ENCODE measurements at places on chromosomes 1 and 21.

DNA sequence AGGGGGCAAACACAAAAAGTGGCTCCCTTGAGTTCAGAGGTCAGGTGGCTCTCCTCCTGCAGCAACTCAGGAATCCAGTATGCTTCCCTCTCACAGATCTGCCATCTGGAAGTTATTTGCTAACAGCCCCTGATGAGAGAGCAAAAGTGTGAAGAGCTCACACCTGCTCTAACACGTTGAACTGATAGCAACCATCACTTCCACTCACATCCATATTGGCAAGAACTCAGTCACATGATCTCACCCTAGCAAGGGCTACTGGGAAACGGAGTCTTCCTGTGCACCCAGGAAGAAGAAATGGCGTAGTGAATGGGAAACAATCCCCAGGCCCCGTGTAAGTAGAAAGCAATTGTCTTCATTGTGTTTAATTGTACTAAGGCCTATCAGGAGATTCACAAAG is 20.7 kb upstream of the SLC45A1 start:
- DNase-seq = no peak

DNA sequence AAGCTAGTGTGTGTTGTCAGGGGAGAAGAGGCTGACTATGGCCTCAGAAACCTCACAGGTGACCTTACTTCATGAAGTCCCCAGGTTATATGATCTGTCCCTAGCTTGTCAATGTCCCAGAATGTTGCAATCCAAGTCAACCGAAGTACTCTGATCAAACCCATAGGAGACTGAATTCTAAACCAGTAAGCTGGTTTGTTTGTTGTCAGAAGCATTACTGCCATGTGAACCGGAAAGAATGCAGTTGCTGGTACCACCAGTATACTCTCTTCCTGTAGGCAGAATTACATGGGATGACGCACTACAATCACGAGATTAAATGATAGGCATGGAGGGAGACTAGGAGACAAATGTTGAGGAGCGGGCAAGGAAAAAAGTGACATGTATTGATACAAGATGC is 26.1 kb upstream of the MAN1A2 start:
- no peak for DNase-seq

DNA sequence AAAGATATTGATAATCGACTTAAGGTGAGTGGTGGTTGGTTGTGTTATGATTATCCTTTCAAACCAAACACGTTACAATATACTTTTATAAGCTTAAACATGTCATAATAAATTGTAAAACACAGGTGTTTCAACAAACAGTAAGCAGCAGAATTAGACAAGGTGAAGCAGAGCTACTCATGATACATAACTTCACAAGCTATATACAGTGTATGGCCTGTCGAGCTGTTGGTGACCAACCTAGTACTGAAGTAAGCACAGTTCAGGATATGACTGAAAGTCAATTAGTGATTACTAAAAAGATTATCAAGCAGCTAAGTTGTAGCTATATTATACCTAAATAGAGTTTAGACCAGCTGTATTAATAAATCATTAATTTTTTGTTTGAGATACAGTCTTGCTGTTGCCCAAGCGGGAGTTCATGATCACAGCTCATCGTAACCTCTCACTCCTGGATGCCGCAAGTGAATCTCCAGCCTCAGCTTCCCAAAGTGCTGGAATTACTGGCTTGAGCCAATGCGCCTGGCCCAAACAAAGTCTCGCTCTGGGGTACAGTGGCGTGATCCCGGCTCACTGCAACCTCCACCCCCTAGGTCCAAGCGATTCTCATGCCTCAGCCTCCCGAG is 148.1 kb downstream of the EIF4G3 start:
- no peak for DNase-seq

DNA sequence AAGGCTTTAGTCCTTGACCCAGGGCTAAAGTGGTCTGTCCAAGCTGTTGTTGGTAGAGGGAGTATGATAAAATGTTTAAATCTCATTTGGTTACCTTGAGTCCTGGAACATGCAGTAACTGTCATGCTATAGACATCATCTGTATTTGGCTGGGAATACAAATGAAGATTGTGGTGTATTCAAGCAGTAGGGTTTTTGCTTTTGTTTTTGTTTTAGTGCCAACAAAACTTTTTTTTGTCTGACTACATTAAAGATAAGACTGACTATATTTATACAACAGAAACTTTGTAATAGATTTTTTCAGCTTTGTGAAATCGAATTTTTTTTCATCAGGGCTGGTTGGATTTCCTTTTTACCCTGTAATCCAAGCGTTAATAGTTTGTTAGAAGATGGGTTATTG is 7.4 kb upstream of the SARS1 start:
- DNase-seq = no peak

- DNase-seq = no peak
Observed at GRCh38 chr1:153583976-153584375, 18.3 kb upstream of the S100A2 start.

DNA sequence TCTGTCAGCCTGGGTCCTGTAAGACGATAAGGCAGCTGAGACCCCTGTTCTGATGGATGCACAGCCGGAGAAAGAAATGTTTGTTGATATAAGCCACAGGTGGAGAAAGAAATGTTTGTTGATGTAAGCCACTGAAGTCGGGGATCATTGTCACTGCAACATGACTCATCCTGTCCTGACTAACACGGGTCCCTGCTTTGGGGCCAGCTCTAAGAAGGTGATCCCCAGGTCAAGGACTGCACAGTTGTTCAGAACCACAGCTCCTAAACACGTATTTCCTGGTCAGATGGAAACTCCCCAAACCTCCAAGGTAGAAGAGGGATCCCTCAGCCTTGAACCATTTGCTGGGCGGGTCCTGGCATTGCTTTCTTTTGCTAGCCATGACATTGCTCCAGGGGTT is 86.4 kb upstream of the IGSF21 start:
- DNase-seq = no peak

DNA sequence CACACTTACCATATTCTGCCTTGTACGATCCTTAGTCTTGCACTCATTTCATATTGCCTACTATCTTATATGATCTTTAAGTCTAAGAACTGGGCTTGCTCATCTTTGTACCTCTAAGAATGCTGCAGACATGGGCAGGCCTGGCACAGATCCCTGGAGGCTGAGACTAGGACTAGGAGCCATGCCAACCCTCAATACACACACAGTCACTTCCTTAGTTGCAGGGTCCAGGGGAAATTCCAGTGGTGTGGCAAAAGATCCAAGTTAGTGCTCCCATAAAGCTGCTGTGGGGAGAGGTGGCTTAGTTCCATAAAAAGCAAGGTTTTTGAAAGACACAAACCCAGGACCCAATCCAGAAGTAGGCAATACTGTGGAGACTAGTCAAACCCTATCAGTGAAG is 59.9 kb downstream of the CYYR1 start:
- no peak for DNase-seq

GRCh38 chr1:106964495-106964894 is 92.0 kb upstream of the PRMT6 start:
- DNase-seq = no peak

DNA sequence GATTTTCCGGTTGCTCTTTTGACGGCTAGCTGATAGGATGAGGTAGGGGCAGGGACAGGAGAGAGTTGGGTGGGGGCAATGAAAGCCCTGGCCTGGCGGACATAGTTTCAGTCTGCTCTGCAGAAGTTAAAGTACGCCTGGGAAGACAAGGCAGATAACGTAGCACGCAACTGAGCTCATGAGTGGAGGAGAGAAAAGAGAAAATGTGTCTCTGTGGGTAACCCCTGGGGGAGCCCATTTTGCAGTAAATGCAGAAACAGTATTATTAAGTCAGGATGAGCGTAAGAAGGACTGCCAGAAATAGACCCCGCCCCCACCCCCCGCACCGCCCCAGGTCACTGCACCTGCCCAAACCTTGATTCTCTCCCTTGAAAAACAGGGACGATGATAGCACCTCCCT is 51.7 kb upstream of the TARBP1 start:
- no peak for DNase-seq

DNA sequence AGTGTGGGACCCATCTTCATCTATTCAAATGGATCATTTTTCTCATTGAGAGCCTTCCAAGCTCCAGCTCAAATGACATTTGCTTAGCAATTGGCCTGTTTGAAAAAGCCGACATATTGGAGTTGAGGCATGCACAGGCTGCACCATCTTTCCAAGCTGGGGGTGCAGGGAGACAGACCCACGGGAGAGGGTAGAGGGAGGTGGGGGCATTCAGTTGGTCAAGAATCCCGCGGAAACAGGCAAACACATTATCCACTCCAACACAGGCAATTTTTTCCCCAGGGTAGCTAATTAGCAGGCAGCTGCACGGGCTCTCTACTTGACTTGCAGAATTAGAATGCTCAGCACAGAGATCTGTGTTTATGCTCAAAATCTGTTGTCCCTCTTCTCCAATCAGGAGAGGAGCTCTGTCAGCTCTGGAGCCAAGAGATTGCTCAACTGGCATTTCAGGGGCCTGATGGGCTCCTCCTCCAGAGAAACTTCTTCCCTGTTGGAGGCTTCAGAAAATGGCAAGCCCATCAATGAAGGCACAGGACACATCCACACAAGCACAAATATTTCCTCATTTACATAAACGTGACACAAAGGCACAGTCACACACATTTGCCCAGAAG is 267.8 kb downstream of the FOXD2 start:
- no peak for DNase-seq

GRCh38 chr1:107297681-107298080 is 156.8 kb downstream of the NTNG1 start:
- no peak for DNase-seq

- no peak for DNase-seq
Observed at GRCh38 chr1:180210008-180210620, 19.9 kb upstream of the LHX4 start.

GRCh38 chr1:212852105-212852688 is 4.7 kb upstream of the SPATA45 start:
- no peak for DNase-seq

DNA sequence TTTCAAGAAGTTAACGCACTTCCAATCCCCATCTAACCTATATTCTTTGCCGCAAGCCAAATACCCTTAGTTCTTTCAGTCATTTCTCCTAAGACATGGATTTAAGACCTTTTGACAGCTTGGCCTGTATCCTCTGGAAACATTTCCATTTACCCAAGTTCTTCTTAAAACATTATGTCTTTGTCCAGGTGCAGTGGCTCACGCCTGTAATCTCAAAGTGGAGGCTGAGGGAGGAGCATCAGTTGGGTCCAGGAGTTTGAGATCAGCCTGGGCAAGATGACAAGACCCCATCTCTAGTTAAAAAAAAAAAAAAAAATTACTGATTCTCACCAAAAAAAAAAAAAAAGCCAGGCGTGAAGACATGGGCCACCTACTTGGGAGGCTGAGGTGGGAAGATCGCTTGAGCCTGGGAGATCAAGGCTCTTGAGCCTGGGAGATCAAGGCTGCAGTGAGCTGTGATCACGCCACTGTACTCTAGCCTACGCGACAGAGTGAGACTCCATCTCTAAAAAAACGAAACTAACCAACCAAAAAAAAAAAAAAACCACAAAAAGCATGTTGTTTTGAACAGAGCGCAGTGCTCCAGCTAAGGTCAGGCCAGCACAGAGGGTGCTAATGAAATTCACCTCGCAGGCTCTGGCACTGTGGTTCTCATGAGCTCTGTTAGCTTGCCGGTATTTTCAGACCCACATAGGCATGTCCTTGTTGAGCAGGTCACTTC is 36.0 kb downstream of the NUAK2 start:
- peak; percentile 26 for DNase-seq

- no peak for DNase-seq
Observed at GRCh38 chr1:43835082-43836021, 98.2 kb upstream of the ARTN start.

DNA sequence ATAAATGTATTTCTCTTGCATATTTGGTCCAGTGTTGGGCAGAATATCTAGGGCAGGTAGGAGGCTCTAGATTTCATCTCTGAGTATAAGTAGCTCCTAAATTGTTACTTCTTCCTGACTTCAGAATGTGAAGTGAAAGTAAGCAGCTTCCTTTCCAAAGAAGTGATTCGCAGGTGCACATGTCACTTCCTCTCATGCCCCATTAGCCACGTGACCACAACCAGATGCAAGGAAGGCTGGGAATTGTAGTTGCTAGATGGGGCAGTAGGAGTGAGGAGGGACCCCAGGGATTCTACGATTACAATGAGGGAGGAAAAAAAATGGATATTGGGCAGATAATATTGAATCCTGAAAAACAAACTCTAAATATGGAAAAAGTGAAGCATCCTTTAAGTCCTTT is 113.2 kb upstream of the CYYR1 start:
- DNase-seq = no peak

DNA sequence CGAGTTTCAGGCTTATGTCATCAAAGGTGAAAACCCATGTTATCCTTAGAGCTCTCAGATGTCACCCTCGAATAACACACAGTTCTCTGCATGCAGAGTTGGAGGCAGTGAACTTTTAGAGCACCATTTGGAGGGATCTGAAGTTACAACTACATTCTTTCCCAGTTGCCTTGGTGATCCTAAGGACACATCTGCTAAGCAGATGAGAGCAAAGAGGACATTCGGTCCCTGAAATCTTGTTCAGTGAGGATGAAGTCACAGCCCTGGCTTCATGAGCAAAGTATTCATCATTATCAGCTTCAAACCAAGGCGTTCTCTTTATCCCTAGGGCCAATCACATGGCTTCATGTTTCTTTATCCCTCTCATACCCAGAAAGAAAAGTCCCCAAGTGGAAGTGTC is 23.1 kb upstream of the MCOLN2 start:
- no peak for DNase-seq

DNA sequence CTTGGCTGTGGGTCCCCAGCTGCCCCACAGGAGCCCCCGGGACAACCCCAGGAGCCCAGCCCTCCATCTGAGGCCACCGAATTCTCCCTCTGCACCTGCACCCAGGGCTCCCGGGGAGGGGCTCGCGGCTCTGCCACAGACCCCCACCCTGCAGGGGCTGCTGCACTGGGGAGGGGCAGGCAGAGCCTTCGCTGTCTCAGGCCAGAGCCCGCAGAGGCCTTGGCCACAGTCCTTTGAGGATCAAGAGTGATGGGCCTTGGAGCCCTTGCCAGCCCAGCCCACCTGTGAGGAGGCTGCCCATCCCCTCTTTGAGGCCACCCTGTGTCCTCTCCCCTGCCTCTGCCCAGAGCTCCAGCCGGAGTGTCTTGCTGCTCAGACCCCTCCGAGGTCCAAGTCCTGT is 6.5 kb downstream of the PERM1 start:
- DNase-seq = no peak

DNA sequence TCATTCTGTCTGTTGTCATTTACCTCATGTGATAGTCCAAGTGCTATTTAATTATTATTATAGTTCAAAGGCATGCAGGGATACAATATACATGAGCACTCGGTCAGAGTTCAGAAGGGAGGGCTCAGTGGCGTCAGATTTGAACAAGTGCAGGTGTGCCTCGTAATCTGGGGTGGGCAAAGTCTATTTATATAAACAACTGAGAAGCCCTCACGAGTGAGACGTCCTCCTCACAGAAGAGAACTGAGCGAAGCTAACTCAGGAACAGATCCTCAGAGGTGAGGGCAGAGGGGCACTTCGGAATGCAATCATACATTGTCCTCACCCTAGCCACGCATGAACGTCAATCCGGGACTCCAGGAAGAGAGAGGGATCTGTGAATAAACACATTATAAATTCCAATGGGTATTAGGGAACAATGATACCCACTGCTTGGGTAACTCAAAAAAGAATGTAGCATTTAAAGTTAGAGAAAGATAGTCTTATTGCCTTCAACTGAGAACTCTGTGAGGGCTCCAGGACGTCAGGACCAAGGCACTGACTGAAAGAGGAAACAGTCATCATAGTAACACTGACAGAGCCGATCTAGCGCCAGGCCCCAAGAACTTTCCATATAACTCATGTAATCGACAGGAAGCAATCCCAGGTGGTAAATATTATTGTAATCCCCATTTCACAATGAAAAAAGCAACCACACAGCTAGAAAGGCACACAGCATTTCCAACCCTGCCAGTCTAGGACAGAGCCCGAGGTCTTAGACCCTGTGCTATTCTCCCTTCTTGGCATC is 127.1 kb upstream of the B3GALT2 start:
- no peak for DNase-seq

GRCh38 chr1:178542554-178543289 is 29.8 kb downstream of the TEX35 start:
- DNase-seq = peak; percentile 86

Measured in activated CD4-positive, CD25-positive, alpha-beta regulatory T cell (primary cell).